ENCODE measurements at places on chromosomes 16 and 17.
A peak's percentile ranks its signal among the peaks of the same experiment; 100 is the strongest.

DNA sequence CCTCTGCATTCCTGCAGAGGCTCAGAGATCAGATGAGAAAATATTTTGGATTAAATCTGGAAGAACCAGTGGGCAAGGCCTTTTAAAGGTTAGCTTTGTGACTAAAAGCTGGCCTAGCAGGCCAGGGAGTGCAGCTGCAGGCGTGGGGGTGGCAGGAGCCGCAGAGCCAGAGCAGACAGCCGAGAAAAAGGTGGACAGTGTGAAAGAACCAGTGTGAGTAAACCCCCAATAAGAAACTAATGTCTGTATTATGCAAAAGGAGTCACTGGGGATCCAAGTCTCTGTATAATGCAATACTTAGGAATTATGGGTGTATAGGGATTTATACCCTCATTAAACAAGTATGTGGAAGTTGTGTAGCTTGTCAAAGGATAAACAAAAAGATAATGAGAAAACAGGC is 21.4 kb upstream of the SPACA3 start:
- DNase-seq: no peak

GRCh38 chr16:16127469-16128116 is 95.7 kb downstream of the ABCC6 start:
- peak; percentile 8 for DNase-seq

GRCh38 chr17:64529221-64529620 is 22.4 kb downstream of the CEP95 start:
- DNase-seq: no peak

DNA sequence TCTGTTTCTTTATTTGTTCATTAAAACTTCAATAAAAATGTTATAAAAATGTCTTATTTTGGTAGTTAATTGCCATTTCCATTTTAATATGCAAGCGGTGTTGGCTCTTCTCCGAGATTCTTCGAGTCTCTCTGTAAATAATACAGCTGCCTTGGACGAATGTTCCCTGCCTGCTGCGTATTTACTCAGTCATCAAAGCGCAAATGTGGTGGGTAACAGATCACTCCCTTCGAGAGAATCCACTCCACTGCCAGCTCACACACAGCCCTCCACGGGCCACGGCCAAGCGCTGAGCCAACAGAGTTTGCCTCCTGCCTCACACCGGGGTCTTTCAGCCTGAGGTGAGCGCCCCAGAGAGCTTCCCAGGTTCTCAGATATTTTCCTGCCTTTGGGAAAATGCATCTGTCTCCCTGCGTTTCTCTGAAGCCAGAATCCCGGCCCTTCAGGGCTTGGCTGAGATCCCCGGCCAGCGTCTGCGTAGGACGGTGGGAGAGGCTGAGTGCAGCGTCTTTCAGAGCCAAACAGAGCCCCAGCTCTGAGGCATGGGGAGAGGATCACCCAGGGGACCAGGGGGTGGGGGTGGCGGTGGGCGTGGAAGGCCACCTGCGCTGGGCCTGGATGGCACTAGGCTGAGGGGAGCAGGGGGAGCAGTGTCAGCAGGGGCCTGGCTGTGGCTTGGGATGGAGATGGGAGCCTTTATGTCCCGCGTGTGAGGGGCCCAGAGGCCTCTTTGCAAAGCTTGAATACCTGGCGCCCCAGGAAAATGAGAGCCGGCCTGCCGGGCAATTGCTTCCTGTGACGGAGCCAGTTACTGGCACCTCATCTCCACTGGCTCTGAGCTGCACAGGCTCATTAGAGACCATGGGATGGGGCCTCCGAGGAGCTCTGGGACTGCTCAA is 248.7 kb downstream of the RBFOX3 start:
- no peak for DNase-seq

GRCh38 chr17:78154903-78155811 is 9.0 kb downstream of the C17orf99 start:
- DNase-seq: no peak

DNA sequence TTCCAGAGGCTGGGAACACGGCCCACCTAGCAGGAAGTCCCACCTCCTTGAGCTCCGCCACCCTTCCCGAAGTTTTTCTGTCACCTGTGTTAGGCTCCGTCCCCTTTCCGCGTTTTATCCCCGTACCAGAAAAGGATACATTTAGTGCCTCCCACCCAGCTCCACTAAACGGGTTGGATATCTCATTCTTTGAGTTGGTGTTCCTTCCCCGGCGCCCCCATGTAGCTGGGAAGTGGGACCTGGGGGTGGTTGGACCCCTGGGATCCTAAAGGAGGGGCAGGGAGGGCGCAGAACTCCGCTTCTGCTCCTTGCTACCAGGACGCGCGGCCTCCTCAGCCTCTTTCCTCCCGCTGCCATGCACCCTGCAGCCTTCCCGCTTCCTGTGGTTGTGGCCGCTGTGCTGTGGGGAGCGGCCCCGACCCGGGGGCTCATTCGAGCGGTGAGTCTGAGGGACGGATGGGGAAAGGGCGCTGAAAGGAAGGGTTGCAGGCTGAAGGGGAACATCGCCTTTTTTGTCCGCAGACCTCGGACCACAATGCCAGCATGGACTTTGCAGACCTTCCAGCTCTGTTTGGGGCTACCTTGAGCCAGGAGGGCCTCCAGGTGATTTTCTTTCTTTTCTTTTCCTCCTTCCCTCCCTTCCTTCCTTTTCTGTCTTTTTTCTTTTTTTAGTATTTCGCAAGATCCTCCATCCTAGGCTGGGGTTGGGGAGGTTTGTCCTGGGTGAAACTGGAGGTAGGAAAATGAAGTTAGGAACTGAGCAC is 669 bp downstream of the RNF167 start:
- DNase-seq: no peak

DNA sequence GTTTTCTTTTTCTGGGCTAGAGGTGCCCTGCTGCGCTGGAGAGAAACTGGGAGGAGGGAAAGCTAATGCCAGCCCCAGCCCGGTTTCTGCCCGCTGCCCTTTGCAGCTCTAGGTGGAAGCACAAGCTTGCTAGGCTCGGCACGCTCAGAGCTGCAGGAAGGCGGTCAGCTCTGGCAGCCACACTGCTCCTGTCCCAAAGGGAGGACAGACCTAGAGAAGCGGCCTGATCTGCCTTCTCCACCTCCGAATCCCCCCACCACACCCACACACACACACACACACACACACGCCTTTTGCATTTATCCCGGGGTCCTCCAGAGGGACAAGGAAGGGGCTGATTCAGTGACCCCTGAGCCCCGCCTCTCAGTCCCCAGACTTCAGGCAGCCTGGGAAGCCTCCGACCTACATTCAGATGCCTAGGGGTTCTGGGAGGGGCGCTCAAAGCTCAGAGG is 418.1 kb downstream of the SOX9 start:
- DNase-seq: no peak

DNA sequence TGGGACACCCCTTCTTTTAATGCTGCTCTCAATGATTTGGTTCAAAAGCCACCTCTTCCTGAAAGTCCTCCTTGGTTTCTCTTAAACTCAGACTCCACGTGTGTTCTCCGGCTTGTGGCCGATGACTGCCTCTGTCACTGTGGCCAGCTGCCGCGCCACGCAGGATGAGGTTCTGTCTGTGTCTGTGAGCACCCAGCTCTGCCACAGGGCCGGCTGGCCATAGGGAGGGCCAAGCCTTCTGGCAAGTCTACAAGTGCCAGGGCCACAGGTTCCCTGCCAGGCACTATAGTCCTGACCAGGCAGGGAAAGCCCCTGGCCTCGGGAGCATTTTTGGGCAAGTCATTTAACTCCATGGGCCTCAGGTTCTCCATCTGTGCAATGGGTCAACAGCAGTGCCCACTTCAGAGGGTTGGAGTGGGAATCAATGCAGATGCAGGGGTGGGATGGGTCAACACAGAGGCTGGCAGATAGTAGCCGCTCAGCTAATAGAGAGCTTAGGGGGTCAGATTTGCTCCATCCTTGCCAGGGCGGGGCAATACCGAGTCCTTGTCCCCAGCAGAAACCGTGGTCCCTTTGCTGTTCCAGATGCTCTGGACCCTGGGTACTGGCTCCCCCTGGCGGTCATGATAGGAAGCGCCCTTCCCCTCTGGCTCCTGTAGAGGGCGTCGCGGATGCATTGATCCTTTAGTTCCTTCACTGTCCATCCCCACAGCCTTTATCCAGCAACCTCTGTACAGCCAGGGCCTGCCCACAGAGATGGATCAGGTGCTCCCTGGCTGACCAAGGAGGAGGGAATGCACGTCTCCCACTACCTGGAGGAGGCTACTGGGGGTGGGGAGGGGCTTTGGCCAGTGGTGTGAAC is 19.3 kb upstream of the ADGRG3 start:
- peak; percentile 14 for DNase-seq

- no peak for DNase-seq
Measured at GRCh38 chr17:49989518-49989880, 5.5 kb downstream of the DLX3 start.

- DNase-seq: no peak
Measured at GRCh38 chr17:82357394-82357793, 1.7 kb upstream of the TEX19 start.

DNA sequence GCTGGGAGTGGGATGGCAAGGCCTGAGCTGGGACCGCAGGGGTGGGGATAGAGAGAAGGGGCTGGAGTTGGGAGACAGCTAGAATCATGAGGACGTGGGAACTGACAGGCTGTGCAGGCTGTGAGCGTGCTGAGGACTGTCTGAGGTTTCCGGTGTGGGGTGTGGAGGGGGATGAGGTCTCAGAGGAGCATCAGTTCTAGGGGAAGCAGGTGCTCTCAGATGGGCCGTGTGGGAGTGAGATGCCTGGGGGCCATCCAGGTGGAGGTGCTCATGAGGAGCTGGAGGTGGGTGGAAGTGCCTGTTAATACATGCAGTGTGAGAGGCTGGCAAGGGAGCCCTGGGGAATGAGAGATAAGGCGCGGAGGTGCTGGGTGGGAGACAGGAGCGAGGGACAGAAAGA is 27.2 kb downstream of the HASPIN start:
- no peak for DNase-seq

DNA sequence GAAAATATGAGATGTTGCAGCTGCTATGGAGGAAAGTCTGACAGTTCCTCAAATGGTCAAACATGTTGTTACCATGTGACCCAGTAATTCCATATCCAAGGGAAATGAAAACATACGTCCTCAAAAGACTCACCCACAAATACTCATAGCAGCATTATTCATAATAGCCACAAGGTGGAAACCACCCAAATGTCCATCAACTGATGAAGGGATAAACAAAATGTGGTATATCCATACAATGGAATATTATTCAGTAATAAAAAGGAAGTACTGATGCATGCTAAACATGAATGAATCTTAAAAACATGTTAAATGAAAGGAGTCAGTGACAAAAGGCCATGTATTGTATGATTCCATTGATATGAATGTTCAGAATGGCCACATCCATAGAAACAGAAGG is 140.2 kb downstream of the PITPNC1 start:
- DNase-seq: no peak

DNA sequence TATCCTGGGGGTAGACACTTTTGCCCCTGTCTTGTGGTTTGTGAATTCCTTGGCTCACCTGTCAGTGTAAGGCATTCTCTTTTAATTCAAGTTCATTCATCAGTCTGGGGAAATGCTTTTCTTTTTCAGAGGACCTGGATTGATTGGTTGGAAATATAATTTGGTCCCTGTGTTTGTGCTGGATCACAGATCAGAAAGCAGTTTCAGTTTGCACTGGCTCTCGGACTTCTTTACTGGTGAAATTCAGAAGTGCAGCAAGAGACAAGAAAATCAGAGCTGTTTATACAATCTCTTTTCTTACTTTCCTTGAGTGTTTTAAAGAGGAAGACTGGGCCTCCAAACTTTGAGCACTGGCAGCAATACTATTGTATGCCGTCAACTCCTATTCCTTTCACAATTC is 161.8 kb upstream of the KCNJ16 start:
- DNase-seq: no peak

DNA sequence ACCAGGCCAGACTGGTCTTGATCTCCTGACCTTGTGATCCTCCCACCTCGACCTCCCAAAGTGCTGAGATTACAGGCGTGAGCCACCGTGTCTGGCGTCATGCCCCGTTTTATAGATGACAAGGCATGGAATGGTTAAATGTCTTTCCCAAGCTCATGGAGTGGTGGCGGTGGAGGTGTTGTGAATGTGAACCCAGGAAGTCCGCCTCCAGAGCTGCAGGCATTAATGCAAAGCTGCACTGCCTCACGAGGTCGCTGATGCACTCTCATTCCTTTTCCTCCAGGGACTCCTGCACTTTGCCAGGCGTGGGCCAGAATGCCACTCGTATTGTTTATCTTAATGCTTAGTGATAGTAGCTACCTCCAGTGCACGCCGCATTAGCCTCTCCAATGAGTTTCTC is 149.6 kb downstream of the WWOX start:
- DNase-seq: no peak

All from SK-N-MC (cell line).